CD4-positive, alpha-beta T cell treated with Interferon gamma for 1 hour (primary cell): ENCODE measurements at places on chromosomes 1 and 21.
A peak's percentile ranks its signal among the peaks of the same experiment; 100 is the strongest.

- DNase-seq = no peak
Observed at GRCh38 chr1:182652933-182653332, 31.5 kb downstream of the RGS8 start.

DNA sequence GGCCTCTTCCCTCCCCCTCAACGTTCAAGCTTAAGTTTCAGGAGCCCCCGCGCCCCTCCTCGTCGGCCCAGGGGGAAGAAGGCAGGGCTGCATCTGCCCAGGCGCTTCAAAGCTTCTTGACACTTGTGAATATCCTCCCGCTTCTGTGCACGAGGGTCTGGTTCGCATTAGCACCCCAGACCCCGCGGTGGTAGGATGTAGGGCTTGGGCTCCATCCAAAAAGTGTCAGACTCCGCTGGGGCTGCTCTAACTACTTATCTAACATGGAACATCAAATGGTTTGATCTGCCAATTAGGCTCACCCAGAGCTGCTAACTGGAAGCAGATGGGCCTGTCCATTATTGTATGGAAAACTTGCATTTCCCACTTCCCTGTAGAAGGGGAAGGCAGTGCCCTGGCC, 28.9 kb downstream of the TAS1R2 start:
- DNase-seq = no peak

DNA sequence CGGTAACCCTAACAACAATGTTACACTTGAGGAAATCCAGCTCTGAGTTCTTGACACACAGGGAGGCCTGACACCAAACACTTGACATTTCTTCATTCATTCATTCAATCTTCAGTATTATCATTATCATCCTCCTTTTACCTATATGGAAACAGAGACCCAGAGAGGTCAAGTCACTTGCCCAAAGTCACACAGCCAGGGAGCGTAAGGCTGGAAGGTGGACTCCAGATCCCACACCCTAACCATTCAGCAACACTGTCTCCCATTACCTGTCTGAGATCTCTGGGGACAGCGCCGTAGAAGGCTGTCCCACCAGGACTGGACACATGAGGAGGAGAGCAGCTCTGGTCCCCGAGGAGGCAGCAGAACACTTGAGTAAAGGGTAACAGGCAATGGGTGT, 101.4 kb downstream of the SYF2 start:
- DNase-seq = no peak

DNA sequence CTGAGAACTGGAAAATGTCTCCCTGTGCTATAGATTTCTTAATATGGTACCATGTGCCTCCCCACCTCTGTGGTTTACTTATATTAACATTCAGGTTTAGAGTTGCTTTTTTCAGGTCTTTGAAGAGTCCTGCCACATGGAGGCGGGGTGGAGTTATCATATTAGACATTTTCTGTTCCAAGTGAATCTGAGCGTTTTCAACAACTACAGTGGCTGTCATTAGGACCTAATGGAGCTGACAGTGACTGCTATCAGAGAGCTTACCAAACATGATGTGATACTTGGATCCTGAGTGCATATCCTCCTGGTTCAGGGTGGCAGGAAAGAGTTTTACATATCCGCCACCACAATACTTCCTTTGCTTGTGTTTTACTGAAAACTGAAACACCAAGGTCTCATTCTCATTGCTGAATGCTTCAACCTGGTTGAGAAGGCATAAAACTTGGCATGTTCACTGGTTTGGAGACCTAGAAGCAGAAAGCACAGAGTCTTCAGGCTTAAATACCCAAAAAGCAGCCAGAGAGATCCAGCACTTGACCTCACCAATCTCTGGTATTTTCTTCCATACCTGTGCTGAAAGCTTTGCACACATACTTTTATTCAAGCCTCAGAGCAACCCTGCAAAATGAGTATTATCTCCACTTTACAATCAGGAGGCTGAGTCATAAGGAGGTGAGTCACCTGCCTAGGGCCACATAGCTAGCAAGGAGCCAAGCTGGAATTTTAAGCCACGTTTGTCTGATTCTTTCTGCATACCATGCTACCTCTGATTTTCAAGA, 47.4 kb upstream of the OSBPL9 start:
- peak; percentile 2 for DNase-seq

GRCh38 chr1:11537854-11538591, 59.1 kb downstream of the DISP3 start:
- DNase-seq = no peak

GRCh38 chr1:228064741-228065542, 17.6 kb upstream of the ARF1 start:
- no peak for DNase-seq

- DNase-seq = no peak
Observed at GRCh38 chr1:104105465-104105864, 355.8 kb downstream of the AMY1C start.

DNA sequence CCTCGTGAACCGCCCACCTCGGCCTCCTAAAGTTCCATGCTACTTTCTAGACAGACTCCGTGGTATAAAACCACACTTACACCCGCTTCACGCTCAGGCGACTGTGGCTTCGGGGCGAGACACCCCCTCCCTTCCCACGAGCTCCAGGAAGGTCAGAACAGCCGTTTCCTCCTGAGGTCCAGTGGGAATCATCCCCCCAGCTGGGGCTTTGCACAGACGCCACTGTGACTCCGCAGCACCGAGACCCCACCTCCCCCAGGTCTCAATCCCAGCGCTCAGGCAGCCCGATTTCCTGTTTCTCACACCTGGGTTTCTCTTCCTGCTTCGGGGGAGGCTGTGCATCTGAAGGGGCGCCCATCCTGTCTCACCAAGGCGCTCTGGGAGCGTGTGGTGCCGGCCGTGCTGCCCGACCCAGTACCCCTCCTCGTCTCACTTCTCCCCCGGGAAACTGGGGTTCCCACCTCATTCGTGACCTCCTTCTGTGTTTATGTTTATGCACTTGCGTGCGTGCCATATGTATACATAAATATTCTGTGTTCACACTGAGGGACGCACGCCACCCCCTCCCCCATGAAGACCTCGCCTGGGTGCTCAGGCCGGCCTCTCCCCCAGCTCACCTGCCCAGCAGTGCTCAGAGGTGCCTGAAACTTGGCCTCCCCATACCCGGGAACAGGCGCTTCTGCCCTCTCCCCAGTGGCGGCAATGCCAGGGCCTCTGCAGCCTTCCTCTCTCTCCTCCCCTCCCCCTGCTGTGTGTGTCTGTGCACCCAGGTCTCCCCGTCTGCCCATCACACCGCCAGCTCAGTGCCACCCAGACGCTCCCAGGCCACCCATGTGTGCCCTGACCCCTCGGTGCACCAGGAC, 14.6 kb downstream of the SLC35E2B start:
- peak; percentile 48 for DNase-seq

GRCh38 chr21:27190601-27191000, 223.7 kb upstream of the ADAMTS5 start:
- DNase-seq = no peak

GRCh38 chr1:201562659-201563405, 23.9 kb downstream of the NAV1 start:
- no peak for DNase-seq

DNA sequence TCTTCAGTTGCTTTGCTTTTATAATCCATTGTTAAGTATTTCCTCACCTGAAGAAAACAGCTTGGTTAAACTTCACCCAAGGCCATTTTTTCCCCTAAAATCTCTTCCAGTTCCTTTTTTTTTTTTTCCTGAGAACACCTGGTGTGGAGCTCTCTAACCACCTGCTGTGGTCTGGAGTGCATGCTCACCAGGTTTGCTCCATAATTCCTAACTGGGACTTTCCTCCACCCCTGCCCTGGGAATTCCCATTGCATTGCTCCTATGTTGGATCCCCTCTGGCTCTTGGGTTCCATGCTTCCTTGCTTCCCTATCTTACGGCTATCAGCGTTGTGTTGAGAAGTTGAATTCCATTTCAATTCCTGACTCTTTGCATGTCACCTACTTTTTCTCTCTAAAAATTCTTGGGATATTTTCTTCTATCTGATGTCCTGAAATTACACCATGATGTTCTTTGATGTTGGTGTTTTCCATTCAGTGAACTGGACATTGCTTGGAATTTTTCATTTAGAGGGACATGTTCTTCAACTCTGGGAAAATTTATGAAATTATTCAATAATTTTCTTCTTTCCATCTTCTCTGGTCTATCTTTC, 19.6 kb upstream of the DYRK1A start:
- DNase-seq = no peak

- DNase-seq = no peak
Observed at GRCh38 chr21:45326169-45326851, 38.6 kb upstream of the POFUT2 start.

DNA sequence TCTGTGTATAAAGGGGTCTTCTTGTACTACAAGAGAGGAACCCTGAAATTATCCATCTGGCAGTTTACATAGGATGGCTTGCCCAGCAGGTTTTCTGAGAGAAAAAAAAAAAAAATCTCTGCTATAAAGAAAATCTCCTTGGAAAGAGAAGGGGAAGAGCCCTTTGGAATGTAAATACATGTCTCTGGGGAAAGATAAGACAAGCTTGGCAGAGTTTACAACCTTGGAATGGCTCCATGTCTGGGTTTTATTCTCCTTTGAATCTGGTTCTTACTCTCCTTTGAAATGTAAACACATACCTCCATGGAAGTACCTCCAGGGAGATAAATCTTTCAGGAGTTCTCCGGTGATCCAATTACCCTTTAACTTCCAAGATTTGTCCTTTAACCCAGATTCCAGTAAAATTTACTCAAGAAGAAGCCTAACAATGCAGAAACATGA, 45.1 kb upstream of the DNAH14 start:
- no peak for DNase-seq

DNA sequence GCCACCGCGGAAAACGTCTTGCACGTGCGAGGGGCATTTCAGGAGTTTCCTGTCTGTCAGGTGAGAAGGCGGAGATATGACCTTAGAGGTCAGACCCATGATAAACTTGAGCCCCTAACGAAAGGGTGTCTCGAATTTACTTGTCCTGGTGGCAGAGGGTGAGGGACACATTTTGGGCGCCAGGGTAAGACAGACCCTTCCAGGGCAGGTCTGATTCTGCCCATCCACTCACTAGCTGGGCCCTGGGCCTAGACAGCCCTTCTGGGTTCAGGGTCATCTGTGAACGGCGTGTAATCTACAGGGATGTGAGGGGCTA, 395 bp upstream of the CSRP1 start:
- no peak for DNase-seq

- DNase-seq = no peak
Observed at GRCh38 chr1:204563780-204564179, 47.6 kb downstream of the MDM4 start.
